ENCODE measurements at places on chromosomes 7 and 10.

DNA sequence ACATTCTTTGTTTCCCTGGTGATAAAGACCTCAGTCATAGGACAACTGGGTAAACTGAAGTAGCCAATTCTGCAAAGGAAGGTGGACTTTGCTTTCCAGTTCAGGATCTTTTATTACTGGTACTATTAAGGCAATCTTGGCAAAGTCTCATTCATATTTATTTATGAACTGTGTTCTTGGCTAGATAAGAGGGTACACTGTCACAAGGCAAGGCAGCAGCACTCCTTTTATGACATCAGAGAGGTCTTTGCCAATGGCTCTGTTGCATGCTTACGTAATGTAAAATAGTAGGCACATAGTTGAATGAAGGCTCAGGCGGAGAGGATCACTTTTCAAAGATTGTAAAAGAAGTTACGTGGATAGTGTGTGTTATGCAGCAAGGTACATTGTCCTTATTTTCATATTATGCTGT, 63.7 kb upstream of the PDK4 start:
- DNase-seq: no peak

- no peak for DNase-seq
Measured at GRCh38 chr10:12262278-12262981, 66.4 kb downstream of the CDC123 start.

DNA sequence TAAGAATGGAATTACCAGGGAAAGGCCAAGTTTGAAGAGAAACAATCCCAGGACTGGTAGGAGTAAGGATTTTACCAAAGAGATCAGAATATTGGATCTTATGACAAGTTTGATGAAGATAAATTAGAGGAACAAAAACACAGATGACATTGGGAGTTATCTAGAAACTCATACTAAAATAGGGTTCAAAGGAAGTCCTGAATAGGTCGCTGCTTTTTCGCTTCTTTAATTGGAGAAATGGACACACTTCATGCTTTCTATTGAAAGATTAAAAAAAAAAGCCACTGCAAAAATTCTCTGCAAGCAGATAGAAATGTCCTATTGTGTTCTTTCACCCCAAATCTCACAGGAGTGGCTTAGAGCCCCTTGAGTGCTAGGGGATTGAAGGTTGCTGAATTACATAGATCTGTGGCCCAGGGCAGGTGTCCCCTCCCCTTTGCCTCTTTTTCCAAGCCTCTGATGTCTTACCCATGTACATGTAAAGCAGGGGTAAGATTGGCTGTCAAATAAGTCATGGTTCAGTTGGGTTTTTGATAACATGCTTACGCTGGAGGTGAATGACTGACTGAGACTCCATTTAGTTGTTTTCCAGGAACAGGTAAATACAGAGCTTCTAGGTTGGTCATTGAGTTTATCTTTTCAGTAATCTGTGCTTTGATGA, 152.0 kb downstream of the OR13A1 start:
- no peak for DNase-seq

GRCh38 chr7:28723336-28723735, 234.8 kb downstream of the TRIL start:
- DNase-seq: no peak

DNA sequence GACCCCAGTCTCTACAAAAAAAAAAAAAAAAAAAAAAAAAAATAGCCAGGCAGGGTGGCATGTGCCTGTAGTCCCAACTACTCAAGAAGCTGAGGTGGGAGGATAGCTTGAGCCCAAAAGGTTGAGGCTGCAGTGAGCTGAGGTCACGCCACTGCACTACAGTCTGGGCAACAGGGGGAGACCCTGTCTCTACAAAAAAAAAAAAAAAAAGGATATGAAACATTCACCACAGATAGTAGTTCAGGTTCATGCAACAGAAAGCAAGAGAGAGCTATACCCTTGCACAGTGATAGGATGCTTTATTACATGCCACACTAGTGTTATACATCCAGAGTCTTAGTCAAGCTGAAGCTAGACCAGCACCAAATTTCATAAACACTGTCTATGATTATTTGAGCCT, 148.4 kb upstream of the KAT6B start:
- DNase-seq: no peak

DNA sequence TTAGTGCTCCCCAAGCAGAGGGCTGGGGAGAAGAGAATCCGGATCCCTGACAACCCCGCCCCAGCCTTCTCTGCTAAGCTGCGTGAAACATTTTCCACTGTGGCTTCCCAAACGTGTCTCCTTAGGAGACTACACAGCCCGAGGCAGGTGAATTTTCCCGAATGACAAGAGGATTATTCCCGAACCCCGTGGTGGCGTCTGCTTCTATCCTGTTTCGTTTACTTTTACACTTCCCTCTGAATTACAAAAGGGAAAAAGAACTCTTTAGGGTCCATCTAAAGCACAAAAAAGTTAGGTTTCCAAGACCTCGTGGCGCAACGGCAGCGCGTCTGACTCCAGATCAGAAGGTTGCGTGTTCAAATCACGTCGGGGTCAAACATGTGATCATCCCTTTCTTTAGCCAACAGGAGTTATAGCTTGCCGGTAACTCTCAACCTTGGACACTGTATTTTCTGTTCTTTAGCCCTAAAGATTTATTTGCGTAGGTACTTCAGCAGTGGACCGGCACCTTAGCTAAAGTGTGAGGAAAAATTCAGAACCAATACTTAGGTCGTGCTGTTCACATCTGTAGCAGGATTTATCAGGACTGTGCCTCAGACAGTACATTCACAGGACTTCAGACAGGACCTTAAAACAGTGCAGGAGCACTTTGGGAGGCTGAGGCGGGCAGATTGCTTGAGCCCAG, 3.2 kb upstream of the ZNF789 start:
- DNase-seq: no peak

- no peak for DNase-seq
Measured at GRCh38 chr7:118496138-118496644, 271.7 kb downstream of the ANKRD7 start.

DNA sequence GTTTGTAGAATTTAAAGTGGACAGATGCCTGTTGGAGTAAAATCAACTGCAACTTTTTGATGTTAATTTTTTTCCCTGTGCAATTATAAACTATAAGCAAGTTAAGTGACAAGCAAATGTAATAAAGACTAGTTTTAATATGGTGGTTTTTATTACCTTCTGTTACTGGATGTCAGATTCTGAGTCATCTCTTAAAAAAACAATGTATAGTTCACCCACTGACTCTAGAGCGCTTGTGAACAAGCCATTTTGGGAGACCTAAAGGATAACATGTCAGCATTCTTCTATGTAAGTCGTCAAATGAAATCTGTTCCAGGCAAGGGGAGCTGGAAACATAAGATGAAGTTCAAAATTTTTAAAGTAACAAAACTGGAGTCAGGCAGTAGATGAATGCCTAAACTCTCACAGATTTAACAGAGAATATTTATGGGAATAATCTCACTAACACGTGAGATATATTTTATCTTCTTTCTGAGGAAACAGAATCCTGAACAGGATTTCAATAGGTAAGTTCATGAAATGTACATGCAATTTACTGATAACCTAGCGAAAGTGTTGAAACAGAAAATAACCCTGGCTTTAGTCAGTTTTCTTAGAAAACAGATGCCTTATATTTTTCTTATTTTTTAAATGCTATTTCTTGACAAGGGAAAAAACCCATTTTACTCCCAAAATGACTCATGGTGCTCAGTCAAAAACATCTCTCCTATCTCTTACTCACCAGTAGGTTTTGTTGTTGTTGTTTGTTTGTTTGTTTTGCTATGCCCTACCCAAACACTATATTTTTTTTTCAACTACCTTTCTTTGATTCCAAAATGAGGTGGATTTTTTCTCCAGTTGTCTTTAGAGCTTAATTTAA, 91.7 kb downstream of the SLC39A12 start:
- no peak for DNase-seq

DNA sequence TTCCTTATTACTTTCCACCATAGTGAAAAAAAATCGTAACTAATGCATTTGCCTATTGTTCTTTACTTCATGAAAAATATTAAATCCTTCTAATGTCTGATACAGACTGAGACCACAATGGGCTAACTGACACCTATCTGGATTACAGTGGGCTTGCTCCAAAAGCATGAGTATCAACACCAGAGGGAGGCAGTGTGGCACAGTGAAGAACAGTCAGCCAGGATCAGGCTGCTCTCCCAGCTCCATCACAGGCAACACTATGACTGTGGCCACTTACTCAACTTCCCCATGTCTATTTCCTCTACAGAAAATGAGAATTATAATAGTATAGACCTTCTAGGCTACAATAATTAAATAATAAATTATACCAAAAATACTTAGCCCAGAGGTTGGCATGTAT, 97.2 kb downstream of the SLC25A13 start:
- no peak for DNase-seq

DNA sequence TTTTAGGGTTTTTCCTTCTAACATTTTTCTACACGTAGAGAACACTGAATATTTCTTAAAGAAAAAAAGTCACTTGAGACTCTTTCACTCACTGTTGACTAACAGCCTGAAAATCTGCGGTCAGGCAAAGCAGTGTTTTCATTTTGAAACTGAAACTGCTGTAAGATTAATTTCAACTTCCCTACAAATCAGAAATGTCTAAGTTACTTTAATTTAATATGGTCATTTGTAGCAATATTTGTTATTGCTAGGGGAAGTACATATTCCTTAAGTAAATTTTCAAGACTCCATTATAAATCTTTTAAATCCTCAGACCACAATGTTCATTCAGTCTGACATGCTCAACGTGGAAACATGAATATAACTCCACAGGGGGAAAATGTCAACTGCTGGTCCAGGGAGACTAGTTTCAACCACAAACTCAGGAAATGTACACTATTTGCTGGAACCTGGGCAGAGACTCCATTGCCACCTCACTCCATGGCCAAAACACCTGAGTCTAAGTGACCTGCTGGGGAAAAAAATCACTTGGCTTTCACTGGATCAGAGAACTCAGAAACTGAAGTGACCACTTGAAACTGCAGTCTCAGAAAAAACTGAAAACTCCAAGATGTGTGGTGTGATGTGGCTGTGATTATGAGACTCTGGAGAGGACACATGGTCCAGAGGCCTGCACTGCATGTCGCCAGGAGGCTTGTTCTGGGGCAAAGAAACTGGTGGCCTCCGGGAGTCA, 161.2 kb downstream of the TAX1BP1 start:
- DNase-seq: no peak

- no peak for DNase-seq
Measured at GRCh38 chr10:117257721-117258120, 16.8 kb downstream of the SLC18A2 start.

DNA sequence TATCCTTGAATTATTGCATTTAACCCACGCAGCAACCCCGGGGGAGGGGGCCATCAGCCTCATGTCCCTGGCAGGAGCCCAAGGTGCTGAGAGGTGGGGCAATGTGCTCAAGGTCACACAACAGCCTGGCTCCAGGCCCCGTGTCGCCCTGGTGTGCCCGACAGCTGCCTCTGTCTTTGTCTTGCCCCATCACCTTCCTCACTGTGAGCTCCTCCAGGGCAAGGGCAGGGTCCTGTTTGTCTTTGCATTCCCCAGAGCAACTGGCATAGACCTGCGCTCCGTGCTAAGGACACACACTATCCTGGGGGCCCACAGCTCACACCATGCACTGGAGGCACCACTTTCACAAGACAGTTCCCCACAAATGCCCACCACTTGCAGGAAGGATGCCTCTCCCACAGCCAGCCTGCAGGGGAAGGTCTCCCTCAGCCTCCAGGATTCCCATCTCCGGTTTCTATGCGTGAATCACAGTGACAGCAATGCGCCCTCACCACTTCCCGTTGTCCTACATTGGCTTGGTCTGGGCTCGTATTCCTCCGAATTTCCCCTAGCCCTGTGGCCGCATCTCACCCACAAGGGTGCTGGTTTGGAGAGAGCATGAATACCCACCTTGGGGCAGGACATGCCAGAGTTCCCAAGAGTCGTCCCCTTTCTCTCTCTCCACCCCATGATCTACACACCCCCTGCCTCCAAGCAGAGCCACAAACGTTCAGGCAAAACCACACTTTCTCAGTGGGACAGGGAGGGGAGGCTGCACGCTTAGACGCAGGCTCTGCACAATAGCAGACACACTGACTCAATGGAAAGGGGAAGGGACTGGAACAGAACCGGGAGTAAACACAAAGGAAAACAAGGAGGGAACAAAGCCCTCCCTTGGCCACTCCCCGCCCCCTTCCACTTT, 10.3 kb downstream of the ITPRIP start:
- DNase-seq: no peak

DNA sequence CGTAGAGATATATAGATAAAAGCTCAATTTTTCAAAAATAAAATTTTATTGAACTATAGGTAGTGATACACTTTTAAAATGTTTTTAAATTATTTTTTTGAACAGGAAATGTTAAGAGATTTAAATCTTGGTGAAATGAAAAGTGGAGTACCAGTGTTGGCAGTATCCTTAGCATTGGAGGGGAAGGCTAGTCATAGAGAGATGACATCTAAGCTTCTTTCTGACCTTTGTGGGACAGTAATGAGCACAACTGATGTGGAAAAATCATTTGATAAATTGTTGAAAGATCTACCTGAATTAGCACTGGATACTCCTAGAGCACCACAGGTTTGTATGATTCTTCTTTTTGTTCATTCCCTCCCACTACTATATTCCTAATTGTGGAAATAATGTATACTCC, 15.8 kb downstream of the PDCD4 start:
- no peak for DNase-seq

DNA sequence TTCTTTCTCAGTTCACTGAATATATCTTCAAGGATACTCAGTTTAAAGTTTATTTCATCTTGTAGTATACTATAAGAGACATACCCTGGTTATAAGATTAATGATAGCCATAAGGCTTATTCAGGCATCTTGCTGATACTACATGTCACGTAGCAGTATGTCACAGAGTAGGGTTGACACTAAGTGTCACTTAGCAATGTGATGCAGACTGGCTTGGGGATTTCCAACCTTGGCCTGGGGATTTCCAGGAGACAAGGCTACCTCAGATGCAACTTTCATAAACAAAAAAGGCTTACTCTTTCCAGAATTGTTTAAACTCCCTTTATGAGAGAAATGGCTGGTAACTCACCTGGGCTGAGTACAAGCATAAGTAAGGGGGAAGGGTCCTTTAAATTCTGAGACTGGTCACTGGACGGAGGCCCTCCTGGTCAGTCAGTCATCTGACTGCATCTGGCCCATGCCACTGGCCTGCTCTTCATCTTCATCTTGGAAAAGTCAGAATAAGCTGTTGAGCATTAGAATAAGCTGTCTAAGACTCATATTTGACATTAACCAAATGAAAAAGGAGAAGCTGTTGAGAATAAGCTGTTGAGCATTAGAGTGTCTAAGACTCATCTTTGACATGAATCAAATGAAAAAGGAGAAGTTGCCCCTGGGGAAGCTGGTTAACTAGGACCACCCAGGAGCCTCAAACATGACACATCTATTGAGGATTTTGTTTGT, 9.5 kb downstream of the SLC13A1 start:
- no peak for DNase-seq

- no peak for DNase-seq
Measured at GRCh38 chr7:20329389-20330238, 1.1 kb upstream of the ITGB8 start.

DNA sequence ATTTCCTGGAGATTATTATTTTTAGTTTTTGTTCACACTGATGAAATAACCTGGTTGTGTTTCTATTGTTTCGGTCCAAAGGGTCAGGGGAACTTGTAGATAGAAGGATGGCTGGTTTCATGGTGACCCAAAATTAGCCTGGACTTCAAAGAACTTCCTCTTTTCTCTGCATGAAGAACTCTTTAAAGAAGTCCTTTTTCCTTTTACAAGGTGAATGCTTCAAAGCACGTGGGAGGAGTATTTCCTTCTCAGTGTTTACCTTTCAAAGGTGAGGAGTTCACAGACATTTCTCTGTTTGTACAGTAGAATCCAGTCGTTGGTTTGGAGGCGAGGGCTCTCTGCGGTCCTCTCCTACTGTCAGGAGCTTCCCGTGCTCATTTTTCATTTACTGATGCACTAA, 561.7 kb downstream of the GATA3 start:
- DNase-seq: no peak

Measured in stimulated activated CD4-positive, alpha-beta T cell treated with anti-CD3 and anti-CD28 coated beads, Interleukin-1b, Interleukin-23, amount 100 ng/mL, for 1 hour (primary cell).